ENCODE measurements at places on chromosomes 1 and 21.

GRCh38 chr1:221698579-221699349 lies 43.1 kb downstream of the DUSP10 start:
- DNase-seq, result no peak

DNA sequence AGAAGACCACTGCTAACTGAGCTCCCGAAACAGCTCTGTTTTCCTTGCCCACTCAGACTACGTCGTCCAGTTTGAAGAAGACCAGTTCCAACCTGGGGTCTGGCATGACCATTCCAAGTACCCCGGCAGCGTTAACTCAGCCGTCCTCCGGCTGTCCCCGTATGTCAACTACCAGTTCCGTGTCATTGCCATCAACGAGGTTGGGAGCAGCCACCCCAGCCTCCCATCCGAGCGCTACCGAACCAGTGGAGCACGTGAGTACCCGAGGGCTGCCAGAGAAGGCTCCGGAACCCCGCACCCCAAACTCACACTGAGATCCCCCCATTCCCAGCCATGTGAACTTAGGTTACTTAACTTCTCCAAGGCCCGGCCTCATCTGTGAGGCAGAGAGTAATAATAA lies 63.7 kb upstream of the CNTN2 start:
- DNase-seq, result no peak

DNA sequence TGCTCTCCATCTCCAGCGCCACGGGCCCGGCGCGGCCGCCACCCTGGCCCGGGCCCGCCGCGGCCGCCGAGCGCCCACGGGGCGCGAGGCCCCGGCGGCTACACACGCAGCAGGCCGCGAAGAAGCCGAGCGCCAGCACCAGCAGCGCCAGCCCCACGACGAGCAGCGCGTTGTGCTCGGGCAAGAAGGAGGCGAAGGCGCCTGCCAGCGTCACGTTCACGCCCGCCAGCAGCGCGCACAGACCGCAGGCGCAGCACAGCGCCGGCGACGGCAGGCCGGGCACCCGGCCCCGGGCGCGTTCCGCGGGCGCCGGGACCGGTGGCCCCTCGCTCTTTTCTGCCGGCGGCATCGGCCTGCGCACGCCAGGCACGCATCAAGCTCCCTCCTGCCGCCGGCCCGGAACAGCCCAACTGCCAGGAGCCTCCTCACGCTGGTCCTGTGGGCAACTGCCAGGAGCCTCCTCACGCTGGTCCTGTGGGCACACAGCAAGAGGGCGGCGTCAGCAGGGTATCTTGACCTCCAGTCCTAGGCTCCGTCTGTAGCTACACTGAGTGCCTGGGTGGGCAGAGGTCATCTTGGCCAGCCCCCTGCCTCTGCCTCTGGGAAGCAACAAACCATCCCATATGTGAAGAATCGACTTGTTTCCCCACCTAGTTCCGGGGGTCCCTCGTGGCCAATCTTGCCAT lies 18.1 kb downstream of the KNCN start:
- DNase-seq, result no peak

DNA sequence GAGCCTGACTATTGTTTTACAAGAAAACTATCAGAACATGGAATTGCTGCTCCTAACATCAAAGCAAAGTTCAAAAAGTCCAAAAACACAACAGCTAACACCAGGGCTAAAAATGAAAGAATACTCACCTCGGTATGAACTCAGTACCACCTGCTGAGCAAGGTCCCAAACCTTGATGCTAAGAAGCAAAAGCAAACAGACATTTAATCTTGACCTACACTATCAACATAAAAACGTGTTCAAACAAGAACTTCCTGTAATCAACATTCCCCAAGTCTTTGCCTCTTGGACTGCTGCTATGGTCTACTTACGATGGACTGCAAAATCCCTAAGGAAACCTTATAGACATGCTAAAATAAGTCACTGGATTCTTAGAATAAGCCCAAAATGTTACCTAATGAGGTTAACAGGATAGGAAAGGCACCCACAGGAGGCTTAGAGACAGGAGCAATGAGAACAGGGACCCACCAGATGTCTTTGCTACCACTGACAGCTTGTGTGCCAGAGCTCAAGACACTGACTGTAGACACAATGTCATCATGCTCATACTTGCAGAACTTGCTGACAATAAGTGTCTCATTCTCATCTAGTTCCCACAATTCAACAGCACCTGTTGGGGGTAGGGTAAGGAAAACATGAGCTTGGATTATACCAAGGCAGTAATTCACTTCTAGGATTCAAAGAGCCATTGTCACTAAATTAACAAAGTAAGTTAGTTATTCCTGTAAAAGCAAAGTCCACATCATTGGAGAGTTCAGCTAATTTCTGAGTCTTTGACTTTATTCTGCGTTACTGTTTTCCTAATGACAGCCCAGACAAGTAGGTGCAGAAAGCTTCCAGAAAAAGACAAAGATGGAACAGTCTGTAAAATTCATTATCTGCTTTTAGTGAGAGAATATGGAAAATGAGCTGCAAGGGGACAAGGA lies 1.8 kb downstream of the WDR77 start:
- no peak for DNase-seq

DNA sequence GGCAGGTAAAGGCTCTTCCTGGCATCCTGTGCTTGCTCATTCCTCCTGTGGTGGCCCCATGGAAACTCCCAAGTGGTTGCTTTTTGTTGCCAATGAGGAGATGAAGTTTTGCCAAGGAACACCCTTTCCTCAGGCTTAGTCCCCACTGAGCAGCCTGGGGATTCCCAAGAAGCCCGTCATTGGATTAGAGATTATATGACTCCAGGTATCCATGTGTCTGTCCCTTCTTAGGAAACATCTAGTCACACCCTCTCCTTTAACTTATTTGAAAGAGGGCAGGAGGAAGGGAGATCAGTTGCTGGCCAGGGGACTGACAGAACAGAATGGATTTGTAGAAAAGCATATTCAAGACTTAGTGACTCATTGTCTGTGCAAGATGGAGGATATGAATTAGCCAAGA lies 3.8 kb upstream of the LCE3A start:
- DNase-seq, result no peak

DNA sequence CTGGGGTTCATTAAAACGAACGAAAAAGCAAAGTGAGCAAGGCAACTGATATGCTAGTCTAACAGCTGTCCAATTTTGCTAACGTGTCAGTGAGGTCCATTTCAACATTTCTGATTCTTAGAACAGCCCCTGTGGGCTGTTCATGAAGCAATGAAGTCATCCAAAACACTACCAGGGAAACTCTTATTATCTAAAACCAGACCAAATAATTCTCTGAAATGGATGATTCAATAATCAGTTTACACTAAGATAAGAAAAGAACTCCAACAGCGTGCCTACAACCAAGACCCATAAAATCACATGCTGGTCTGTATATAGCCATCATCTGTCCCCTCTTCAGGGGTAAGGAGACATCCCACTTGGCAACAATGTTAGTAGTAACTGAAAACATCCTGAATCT lies 122.7 kb downstream of the TGFBR3 start:
- no peak for DNase-seq

DNA sequence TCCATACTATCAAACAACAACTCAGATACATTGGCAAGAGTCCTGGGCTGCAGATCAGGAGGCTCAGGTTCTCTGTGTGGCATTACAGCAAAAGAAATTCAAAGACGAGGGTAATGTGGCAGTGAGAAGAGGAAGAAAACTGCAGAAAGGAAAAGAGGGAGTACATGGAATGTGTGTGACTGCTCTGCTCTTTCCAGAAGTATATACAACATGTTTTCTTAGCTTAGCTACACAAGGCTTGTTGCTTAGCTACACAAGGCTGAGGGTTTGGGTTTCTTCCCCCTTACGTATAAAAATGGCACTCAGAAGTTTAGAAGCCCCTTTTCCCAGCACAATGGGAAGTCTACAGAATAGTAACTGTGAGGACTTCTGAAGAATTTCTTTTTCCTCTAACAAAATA lies 86.0 kb downstream of the PRRX1 start:
- DNase-seq, result no peak

GRCh38 chr1:58887059-58887458 lies 103.2 kb upstream of the JUN start:
- no peak for DNase-seq

- no peak for DNase-seq
Observed at GRCh38 chr21:24205319-24205718, 1402.0 kb downstream of the MRPL39 start.

- no peak for DNase-seq
Observed at GRCh38 chr1:53449021-53449420, 10.2 kb upstream of the DMRTB1 start.

DNA sequence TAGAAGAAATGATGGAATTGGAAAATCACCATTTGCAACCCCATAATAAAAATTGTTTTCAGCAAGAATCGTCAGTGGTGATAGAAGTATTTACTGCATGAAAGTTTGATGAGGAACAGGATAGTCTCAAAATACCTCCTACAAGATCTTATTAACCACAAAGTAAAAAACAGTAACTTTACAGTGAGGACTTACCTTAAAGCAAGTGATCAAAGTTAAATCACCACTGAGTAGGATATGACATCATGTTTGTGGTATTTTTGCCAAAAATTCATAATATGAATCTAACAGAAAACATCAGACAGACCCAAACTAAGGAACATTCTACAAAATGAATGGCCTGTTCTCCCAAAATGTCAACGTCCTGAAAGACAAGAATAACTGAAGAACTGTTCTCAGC lies 19.9 kb downstream of the ALDH9A1 start:
- DNase-seq, result no peak

DNA sequence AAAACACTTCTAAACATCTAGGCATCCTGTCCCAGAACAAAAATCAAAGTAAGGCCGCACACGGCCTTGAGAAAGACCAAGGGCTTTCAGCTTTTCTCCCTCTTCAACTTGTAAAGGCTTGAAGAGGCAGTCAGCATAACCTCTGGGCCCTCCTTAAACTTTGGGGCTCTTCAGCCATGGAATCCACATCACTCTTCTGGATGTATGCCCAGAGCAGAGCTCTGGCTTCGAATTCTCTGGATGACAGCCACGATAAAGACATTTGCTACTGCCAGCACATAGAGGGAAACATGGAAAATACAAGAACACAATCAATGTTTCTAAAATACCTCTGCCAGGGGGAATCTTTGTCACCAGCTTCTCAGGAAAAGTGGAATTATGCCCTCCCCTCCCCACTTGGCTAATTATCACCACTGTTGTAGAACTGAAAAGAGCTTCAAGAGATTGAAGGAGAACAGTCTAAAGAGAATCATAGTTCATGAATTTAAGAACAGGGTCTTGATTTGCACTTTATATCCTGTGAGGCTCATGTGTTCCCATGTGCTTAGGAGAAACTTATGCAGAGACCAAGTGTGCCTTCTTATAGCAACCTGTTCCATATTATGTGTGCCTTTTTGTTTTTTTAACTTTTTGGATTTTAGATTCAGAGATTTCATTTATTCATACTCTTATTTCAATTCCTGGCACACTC lies 39.0 kb upstream of the DPT start:
- DNase-seq, result no peak

GRCh38 chr1:51344602-51345299 lies 14.4 kb upstream of the TTC39A start:
- DNase-seq, result no peak

GRCh38 chr1:171784784-171785183 lies 3.3 kb downstream of the METTL13 start:
- DNase-seq, result no peak

GRCh38 chr1:235327559-235328270 lies at the start of gene ARID4B:
Gene ARID4B (minus strand): TSS chr1:235328179. CDS start chr1:235326919, 1,260 bp downstream.
- DNase-seq, result no peak

DNA sequence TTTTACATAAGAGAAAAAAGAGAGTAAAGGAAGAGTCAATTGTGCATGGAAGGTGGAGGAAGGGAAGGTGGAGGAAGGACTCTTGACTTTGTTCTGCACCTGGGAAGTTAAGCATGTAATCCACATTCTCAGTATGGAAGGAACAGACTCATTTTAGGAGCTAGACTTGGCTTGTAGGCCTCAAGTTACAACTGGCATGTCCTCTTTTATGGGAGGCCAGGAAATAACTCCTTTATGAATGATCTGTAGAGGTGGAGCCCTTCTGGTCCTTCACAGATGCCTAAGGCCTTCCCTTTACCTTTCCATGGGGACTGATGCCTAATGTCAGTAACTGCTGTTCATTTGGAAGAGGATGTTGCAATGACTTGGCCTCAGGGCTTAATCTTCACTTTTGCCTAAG lies 29.4 kb upstream of the CCSAP start:
- no peak for DNase-seq

- DNase-seq, result no peak
Observed at GRCh38 chr1:243287652-243288051, 31.8 kb downstream of the SDCCAG8 start.

DNA sequence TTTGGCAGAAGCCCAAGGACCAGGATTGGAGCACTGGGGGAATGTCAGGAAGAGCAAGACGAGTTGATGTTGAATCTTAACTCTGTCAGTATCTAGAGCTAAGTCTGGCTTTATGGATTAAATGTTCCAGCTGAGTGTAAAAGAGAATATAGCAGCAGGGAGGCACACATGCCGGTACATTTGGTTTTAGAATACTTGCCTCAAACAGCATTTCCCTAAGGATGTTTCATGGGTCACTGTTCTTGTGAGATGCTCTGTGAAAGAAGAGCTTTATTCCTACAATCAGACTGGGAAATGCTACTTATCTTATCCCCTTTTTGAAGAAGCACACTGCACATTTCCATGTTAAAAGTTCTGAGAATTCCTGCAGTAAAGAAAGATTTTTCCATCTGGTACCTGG lies 440.3 kb upstream of the B3GALT2 start:
- DNase-seq, result no peak

DNA sequence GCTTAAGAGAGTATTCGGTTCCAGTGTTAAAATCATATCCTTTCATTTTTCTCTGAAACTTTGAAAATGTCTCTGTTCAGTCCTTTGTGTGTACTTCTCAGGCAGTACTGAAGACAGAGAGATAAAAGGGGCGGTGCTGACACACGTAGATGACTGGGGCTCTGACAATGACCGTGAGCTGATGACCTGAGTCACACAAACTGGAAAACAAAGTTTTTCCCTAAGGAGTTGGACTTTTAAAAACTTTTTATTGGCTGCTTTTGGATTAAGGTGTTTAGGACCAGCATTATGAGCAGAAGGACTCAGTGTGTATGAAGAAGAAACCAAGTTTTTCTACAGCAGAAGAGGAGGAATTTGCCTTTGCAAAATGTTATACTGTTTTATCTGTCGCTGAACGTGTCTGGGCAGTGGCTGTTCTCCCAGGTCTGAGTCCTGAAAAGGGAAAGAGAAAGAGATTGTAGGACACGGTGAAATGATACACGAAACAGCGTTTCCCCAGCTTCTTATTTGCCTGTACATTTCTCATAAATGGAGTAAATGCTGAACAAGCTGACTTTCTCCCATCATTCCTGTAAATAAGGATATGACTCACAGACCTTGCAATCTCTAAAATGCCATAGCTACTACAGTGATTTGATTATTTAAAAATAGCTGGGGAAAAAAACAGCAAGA lies 51.5 kb downstream of the MAP3K7CL start:
- no peak for DNase-seq

GRCh38 chr21:20647607-20648006 lies 350.6 kb upstream of the NCAM2 start:
- DNase-seq, result no peak

DNA sequence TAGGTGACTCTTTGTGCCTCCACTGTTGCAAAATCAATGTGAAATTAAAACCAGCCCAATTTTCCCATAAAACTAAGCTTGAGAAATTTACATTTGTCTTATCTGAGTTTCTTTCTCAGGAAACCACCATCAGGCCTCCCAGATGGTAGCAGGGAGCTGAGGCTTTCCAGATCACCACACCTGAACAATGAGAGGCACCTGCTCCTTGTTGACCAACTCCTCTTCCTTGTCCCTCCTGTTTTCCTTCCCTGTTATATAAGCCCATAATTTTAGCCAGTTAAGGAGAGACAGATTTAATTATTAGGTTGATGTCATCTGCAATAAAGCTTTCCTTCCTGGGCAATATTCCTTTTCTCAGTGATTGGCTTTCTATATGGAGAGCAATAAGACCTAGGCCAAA lies 32.0 kb upstream of the C1orf185 start:
- no peak for DNase-seq

Measured in stimulated activated CD8-positive, alpha-beta memory T cell treated with anti-CD3 and anti-CD28 coated beads, Interleukin-2, amount 100 ng/mL, for 1 hour (primary cell).